ENCODE measurements at places on chromosomes 3 and 15.
A peak's percentile ranks its signal among the peaks of the same experiment; 100 is the strongest.

GRCh38 chr3:51974963-51975851, at the start of gene ABHD14A:
TSS of gene ABHD14A (plus strand) at chr3:51975064. CDS start at chr3:51975136, 72 bp downstream.
- peak; percentile 83 for DNase-seq

GRCh38 chr3:13891017-13891392, 11.1 kb upstream of the WNT7A start:
- peak; percentile 3 for DNase-seq

DNA sequence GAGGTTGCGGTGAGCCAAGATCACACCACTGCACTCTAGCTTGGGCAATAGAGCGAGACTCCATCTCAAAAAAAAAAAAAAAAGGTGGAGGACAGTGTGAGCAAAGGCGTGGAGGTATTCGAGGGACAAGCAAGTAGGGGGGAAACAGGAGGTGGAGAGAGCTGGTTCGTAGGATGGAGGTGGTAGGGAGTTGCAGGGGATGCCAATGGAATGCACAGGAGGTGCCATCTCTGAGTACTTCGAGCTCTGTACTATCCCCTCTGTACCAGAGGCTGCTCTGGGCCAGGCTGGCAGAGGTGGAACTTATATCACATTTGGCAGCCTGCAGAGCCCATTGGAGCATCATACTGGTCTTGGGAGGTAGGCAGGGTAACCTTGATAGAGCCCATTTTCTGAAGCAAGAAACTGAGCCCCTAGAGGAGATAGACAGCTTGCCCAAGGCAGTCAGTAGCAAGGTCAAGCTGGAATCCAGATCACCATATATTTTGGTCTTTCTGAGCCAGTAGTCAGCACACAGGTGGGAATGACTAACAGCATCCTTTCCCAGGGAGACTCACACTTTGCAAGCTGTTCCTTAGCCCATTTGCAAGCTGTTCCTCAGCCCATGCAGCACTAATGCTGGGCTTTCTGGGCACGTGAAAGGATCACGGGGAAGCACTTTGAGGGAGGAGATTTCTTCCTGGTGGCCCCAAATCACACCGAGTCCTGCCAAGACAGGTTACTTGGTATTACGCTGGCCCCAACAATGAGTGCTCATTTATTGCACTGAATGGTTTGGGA, 9.2 kb upstream of the CCDC33 start:
- DNase-seq = no peak

- DNase-seq = no peak
These were observed 984 bp upstream of the RPP25 start for GRCh38 chr15:74957476-74958035.

GRCh38 chr3:177465257-177465642, 268.0 kb upstream of the TBL1XR1 start:
- DNase-seq = no peak

Data from frontal cortex (tissue), 4 donors.